NCI-H69 (cell line): ENCODE measurements at places on chromosomes 16 and 17.

DNA sequence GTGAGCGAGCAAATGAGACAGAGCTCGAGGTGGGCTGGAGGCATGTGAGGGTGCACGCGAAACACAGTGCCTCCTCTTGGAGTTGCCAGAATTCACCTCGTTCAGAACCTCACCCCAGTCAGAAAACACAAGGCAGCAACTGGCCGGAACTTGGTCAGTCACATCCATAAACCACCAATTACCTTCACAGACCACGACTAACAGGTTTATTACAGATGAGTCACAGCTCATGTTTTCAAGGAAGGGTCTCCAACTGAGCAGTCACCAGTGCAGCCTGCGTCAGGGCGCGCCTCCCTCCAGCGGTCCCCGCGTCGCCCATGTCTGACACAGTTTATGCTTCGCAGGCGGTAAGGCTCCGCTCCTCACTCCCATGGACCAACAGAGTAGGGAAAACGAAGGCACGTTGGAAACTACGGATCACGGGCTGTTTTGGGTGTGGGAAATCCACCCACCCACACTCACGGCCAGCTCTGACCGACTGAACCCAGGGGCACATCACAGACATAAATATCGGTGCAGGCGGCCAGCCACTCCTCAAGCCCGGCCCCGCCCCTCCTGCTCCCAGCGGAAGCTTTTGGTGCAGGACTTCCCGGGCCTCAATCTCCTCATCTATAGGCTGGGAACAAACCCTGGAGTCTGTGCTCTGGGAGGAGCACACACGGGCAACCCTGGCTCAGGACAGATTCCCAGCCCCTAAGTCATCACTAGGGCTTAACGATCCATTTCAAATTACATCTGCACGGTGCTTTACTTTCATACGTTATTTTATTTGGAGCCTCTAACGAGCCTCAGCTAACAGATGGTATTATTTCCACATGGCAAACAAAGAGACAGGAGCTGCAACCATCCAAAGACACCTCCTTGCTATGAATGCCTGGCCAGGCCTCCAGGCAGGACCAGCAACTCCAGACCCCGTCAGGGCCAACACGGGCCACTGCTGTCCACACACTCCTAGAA lies 126.3 kb downstream of the ZNF778 start:
- peak; percentile 88 for DNase-seq

DNA sequence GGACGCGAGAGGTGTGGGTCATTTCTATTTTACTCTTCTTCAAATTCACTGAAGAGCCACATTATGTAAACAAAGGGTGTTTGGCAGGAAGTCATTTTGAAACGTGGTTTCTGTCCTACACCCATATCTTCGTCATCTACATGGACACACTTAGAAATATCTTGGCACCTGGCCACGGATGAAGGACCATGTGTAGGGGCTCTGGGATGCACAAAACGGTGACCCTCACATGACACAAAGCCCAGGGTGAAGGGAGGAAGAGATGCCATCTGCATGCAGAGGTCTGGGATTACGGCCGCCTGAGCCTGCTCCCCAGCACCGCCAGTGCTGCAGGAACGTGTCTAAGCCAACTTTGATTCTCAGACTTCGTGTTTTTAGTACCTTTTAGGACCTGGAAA lies 130.2 kb upstream of the CHMP6 start:
- no peak for DNase-seq

DNA sequence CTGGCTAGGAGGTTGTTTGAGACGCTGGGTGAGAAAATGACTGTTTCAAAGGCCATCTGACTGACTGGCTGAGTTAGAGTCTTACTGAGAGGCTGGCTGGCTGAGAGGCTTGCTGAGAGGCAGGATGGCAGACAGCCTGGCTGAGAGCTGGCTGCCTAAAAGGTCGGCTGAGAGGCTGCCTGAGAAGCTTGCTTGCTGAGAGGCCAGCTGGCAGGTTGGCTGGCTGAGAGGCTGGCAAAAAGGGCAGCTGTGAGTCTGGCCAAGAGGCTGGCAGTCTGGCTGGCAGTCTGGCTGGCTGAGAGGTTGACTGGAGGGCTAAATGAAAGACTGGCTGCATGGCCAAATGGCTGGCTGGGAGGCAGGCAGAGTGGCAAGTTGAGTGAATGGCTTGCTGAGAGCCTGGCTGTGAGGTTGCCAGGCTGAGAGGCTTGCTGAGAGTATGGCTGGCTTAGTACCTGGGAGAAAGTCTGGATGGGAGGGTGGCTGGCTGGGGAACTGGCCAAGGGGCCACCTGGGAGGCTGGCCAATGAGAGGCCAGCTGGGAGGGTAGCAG lies 35.3 kb upstream of the ACSM2B start:
- DNase-seq = no peak

DNA sequence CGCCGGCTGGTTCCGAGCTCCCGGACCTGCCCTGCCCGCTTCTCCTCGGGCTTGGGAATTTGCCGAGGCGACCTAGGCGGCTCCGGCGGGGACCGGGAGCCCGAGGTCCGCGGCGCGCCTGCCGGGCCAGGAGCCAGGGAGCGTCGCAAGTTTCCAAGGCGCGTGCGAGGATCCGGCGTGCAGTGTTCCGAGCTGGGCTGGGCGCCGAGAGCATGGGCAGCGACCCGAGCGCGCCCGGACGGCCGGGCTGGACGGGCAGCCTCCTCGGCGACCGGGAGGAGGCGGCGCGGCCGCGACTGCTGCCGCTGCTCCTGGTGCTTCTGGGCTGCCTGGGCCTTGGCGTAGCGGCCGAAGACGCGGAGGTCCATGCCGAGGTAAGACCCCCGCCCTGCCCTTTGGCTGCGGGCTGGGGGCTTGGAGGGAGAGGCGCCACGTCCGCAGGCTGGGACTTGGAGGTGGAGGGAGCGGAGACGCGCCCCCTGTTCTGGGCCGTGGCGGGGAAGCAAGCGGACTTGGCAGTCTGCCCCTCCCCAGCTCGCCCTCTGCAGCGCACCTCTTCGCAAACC lies 668 bp downstream of the MMP15 start:
- peak; percentile 44 for DNase-seq

DNA sequence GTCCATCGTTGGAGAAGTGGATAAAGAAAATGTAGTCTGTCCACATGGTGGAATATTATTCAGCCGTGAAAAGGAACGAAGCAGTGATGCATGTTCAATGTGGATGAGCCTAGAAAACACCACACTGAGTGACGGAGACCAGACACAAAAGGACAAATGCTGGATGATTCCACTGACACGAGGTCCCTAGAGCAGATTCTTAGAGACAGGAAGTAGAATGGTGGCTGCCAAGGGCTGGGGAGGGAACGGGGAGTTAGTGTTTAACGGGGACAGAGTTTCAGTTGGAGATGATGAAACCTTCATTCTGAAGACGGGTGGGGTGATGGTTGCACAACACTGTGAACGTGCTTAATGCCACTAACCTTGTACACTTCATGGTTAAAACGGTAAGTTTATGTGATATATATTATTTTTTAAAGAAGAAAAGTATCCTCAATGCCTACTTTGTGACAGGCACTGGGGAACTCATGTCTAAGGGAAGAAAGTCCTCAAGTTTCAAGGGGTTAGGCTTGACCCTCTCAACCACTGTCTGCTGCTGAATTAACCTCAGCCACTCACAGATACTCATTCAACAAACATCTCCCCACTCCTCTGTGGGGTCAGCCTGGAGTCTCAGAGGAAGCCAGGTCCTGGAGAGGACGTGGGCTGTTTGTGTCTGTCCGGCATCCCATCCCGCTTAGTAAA lies 17.6 kb downstream of the C16orf74 start:
- DNase-seq = no peak

DNA sequence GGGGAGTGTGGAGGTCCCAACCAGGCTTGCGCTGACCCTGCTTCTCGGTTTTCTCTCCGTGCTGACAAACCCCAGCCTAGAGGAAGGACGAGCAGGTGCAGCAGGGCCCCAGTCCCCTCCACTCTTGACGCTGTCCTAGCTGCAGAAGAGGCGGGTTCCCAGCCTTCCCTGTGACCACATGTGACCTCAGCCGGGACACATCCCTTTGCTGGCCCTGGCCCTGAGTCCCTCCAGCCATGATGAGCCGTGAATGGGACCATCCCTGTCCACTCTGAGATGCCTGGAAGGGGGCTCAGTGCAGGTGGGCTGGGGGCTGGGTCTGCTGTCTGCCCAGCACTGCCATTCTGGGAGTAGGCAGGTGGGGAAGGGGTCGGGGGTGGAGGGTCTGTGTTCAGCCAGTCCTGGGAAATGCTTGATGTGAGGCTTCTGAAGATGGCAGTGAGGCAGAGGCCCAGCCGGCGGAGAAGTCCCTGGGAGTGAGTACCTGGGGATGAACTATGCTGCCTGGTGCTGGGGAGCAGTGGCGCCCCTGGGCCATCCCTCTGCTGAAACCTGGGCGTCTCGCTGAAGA lies 1.9 kb upstream of the TUBB3 start:
- no peak for DNase-seq

- peak; percentile 21 for DNase-seq
These were observed 28.7 kb upstream of the DNAI2 start for GRCh38 chr17:74245145-74245831.

DNA sequence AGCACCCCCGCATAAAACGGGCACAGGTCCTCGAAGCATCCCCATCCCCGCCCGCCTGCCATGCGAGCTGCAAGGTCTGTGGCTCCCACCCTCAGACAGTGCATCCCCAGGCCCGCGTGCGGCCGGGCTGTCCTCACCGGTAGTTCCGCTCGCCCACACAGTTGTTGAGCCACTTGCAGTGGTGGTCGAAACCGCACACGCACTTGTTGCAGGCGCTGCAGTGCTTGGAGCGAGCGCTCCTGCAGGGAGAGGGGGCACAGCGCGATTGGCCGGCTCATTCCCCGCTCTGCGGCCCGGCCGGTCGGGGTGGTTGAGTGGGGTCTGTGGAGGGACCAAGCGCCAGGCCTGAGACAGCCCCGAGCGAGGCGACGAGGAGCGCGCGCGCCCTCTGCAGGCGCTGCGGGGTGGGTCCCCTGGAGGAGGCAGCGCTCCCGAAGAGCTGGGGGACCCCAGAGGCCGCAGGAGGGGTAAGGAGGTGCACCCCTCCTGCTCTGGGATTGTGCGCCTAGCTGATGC lies 6.0 kb upstream of the TPPP3 start:
- DNase-seq = peak; percentile 39

DNA sequence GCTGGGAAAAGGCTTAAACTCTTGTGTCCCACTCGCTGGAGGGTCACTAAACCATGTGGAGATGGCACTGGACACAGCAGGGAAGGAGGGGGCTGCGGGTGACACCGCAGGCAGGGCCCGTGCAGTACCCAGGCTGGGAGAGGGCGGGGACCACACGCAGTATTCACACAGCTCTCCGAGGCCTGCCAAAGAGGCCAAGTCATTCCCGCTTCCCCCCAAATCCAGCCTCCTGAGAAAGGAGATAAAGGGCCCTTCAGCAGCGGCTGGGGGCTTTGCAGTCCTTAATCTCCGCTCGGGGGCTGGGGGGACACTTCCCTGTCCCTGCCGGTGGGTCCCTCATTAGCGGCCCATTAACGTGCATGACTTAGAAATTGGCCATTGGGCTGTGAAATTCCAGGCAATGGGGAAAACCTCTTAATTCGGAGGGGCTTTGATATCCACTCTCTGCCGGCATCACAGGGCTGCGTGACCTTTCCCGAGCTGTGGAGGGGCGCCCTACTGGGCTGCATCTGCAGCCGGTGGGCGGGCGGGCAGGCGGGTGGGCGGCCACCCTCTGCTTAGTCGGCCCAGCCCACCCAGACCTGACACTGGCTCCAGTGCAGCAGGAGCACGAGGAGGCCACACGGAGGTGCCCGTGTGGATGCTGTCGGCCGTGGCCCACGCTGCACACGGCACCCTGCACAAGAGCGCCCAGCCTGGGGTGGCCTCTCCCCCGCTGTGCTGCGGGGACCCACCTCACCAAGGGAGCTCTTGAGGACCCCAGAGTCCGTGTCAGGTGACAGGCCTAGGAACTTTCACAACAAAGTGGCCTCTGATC lies 2.6 kb upstream of the SLC38A8 start:
- no peak for DNase-seq

GRCh38 chr17:50863221-50863843 lies 2.8 kb downstream of the TOB1 start:
- DNase-seq = peak; percentile 48

- DNase-seq = no peak
These were observed 72.0 kb downstream of the TMEM132E start for GRCh38 chr17:34651402-34651811.

GRCh38 chr17:71632328-71632727 lies 488.5 kb upstream of the SOX9 start:
- peak; percentile 89 for DNase-seq

- no peak for DNase-seq
These were observed 27.2 kb upstream of the VAT1L start for GRCh38 chr16:77761204-77761603.

GRCh38 chr17:32551186-32551955 lies 64.6 kb downstream of the CDK5R1 start:
- DNase-seq = no peak

DNA sequence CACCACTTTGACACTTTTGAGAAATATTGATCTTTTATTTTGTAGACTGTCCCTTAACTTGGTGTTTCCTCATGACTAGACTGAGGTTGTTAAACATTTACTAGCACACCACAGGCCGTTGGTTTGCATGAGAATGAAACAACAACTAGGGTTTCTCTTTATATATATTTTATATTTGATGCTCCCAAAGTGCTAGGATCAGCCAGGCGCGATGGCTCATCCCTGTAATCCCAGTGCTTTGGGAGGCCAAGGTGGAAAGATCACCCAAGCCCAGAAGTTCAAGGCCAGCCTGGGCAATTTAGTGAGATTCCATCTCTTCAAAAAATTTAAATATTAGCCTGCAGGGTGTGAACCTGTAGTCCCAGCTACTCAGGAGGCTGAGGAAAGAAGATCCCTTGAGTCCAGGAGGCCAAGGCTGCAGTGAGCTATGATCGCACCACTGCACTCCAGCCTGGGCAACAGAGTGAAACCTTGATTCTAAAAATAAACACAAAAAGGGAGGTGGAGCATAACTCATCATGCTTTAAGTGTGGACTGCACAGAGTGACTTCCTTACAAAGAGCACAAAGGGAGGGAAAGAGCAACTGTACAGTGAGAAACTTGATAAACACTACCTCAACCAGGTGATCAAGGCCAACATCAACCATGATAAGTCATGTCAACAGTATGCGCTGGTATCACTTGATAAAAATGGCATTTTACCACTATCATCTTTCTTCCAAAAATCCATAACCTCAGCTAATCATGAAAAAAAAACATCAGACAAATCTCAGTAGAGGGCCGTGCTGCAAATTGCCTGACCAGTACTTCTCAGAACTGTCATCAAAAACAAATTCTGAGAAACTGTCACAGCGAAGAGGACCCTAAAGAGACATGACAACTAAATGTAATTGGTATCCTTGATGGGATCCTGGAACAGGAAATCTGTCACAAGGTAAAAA lies 72.8 kb upstream of the ATF7IP2 start:
- DNase-seq = no peak

- DNase-seq = no peak
These were observed 74.6 kb downstream of the ZNF18 start for GRCh38 chr17:11922638-11923037.
